ENCODE measurements at places on chromosomes 1 and 21.
A peak's percentile ranks its signal among the peaks of the same experiment; 100 is the strongest.

DNA sequence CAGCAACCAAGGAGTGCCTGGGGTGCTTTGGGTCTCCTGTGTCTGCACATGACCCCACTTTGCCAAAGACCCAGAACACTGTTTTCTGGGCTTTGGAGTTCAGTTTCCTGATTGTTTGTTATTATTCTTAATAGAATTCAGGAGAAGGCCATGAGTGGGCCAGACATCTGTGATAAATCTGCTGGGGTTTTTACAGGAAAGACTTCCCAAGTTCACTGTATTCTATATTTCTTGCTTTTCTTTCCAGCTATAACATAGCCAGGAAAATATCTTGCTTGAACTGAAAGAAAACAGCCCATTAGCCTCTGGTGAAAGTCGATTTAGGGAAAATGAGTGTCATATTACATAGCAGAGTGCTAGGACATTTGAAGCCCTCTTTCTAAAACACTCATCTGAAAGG, 345.1 kb upstream of the USP24 start:
- DNase-seq: no peak

DNA sequence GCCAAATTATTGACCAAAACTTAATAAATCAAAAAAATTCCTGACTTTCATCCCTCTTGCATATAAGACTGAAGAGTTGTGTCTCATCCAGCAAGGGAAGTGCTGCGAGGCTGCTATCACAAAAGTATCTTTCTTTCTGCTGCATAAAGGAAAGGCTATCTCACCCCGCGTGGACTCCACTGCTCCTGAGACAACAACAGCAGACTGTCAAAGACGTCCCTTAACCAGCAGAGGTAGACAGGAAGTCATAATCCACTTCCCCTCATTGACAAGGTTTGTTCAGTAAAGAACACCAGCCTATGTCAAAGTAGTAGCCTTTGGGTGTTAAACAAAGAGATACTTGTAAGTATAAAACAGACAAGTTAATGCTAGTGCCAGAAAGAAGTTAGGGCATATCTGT, 29.4 kb downstream of the VPS26C start:
- no peak for DNase-seq

DNA sequence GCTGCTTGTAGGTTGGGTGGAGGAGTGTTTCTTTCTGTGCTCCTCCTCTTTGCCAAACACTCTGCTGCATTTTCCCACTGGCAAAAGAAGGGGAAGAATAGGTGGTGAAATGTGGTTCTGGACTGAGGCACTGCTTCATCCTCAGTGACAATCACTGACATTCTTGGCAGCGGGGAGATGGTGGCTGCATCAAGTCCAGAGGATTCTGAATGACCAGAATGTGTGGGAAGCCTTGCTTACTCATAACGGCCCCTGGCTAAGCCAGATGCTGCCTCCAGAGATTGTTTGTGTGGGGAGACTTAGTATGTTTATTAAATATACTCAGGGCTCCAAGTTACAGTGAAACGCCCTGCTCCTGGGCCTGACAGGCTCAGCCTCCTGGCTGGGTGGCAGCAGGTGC, 160.3 kb downstream of the CACNA1E start:
- no peak for DNase-seq

GRCh38 chr1:186730951-186731729, 50.9 kb upstream of the PTGS2 start:
- no peak for DNase-seq

DNA sequence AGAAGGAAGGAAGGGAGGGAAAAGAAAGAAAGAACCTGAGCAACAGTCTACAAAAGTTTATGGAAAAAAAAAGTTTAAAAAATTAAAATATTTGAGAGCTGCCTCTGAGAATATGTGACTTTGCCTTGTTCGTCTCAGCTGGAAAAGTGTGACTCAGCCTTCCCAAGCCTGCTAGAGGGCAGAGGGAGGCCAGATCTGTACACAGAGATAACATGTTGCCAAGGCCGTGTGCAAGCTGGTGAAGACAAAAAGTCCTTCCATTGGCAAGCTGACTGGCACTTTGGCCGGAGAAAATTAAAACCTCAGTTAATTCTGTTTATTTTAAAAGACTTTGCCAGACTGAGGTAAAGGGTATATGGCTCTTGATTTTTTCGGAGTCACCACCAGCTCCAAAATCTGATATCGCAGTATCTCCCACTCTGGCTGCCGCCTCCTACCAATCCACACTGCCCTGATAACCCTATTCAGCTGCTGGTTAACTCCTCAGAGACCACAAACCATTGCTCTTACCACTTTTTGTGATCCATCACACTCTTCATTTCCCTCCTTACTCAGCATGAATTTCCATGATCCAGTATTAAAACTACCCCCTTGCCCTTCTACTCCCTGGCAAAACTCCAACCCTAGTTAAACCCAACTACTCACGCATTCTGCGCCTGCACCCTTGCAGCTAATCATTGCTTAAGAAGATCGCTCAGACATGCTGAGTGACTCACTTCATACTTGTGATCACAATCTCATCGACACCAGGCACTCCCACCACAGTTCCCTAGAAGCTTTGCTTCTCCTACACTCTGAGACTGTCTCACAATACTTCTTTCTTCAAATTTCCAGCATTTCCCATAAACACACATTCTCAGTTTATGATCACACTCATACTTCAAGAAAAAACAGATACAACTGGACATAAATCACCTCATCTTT, 5.7 kb upstream of the PPP1R15B start:
- peak; percentile 71 for DNase-seq

DNA sequence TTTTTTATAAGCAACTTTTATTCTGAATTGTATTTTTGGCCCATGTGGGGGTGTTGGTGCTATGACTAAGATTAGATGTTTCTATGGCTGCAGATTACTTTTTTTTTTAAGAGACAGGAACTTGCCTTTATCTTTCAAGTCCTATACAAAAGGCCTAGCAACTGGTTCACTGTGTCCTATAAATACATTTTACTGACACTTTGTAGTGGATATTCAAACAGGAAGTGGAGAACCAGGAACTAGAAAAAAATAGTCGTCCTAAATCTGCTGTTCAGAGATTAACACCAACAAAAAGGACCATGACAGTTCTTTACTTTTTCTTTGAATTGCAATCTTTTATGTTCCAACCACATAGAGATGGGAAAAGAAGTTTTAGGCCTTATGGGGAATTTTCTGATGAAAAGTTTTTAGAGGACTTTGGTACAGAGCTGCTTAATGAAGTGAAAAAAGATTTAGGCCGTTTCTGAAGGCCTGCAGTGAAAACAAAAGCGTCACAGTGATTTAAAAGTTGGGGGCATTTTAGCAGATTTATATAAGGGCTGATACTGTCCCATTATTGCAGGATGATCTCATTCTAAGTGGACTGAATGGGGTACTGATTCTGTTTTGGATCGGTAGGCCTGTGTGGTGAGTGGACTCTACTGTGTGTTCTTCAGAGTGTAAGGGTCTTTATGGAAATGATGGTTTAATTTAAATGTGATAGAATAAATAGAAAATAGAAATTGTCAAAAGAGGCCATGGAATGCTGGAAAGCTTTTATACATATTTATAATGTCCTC, 136.4 kb upstream of the DEPDC1 start:
- DNase-seq: no peak

All from thoracic aorta (tissue), 2 donors.